ENCODE measurements at places on chromosomes 7 and 10.

GRCh38 chr7:139453673-139454321 lies 29.7 kb downstream of the KLRG2 start:
- DNase-seq = no peak

DNA sequence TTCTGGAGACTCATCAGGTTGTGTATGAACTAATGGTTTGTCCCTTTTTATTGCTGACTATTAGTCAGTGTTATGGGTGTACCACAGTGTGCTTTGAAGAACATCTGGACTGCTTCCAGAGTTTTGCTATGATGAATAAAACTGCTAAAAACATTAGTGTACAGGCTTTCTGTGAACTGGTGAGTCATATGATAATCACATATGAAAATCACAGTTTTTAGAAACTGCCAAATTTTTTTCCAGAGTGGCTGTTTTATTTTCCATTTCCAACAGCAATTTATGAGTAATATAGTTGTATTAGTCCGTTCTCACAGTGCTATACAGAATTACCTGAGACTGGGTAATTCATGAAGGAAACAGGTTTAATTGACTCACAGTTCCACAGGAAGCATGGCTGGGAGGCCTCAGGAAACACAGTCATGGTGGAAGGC lies 281.2 kb upstream of the VSTM2A start:
- no peak for DNase-seq

GRCh38 chr10:106513352-106513771 lies 651.1 kb downstream of the SORCS1 start:
- no peak for DNase-seq

DNA sequence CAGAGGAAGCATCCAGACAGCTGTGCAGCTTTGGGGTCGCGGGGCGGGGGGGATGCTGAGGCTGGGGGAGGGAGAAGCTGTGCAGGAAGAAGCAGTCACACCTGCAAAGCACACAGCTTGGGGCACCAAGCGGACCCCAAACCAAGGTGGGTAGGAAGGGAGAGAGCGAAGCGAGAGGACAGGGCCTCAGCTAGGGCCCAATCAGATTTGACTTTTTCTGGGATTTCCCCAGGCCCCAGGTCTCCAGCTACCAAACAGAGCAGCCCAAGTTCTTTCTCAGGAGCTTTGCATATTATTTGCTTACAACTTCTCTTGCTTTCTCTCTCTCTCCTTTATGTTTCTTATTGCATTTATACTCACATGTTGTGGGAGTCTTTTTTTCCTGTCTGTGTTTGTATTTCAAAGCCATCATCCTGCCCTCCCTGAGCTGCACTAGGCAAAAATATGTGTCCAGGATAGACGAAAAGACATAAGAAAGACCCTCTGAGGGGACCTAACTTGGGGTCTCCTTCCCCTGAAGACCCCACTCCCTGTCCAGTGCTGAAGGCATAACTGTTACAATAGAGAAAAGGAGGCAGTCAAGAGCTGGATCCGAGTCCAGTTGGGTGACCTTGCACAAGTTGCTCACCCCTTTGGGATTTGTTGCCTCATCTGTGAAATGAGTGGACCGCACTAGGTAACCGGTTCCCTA lies 50.6 kb upstream of the SMNDC1 start:
- no peak for DNase-seq

- DNase-seq = no peak
Measured at GRCh38 chr7:91005024-91005423, 259.2 kb upstream of the FZD1 start.

- DNase-seq = no peak
Measured at GRCh38 chr7:43104874-43105520, 7.5 kb upstream of the HECW1 start.

GRCh38 chr10:69467928-69468750 lies 16.9 kb downstream of the TSPAN15 start:
- peak; percentile 24 for DNase-seq

GRCh38 chr7:14805105-14805719 lies 97.3 kb downstream of the DGKB start:
- DNase-seq = no peak

GRCh38 chr7:106978425-106979420 lies 65.8 kb upstream of the PRKAR2B start:
- no peak for DNase-seq

DNA sequence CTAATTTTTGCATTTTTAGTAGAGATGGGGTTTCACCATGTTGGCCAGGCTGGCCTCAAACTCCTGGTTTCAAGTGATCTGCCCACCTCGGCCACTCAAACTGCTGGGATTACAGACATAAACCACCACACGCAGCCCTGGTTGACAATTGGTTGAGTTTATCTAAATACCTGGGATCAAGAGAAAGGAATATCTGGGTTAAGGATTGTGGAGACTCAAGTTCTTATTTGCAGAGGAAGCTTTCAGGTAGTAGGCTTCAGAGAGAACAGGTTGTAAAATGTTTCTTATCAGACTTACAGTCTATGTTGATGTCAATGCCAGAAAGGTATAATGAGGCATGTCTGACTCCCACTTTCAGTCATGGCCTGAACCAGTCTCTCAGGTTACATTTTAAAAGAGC lies 5.9 kb upstream of the TMEM254 start:
- DNase-seq = no peak

DNA sequence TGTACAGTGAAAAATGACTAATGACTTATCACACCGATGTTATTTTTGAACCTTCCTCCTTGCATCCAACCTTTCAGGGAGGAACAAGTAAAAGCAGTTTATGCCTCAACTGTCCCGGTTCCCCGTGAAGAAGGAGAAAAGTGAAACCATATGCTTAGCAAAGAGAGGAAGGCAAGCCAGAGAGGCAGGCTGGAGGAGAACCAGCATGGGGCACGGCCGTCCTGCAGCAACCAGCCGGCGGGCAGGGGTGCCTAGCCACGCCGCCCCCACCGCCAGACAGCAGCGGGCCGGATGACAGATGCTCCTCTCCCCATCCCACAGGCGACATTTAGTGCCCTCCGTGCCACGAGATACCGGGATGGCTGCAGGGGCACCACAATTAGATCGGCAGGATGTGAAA lies 421.4 kb upstream of the MGMT start:
- no peak for DNase-seq

GRCh38 chr7:151117565-151117964 lies 31.3 kb downstream of the AGAP3 start:
- no peak for DNase-seq

DNA sequence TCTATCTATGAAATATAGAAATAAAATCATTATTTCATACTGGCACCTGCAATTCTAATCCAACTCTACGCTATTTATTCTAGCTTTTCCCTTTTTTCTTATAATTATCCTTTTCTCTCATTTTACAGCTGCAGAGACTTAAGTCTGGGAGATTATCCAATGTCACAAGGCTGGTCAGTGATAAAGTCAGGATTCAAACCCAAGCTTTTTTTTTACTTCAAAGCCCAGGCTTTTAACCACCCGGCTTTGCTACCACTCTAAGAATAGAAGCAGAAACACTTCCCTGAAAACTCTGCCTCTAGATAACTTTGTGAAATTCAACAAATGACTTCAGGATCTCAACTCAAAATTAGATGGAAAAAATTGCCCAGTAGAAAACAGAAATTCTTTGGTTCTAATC lies 552.5 kb downstream of the IPMK start:
- DNase-seq = no peak

DNA sequence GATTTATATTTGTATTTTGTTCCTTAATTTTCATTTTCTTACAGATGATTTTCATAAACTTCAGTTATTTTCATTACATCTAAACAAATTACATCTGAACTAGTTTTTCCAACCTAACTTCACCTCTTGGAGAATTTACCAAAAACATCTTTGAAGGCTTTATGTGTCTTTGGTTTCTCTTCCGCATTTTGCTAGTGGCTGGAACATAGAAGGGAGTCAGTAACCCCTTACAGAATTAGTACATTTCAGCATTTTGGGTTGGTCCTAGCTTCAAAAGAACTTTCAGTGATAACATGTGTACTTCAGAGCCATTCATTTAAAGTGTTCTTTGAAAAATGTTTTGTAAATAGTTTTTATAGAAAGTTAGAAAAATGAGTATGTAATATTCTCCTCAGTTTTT lies 169.8 kb upstream of the MTPN start:
- no peak for DNase-seq

DNA sequence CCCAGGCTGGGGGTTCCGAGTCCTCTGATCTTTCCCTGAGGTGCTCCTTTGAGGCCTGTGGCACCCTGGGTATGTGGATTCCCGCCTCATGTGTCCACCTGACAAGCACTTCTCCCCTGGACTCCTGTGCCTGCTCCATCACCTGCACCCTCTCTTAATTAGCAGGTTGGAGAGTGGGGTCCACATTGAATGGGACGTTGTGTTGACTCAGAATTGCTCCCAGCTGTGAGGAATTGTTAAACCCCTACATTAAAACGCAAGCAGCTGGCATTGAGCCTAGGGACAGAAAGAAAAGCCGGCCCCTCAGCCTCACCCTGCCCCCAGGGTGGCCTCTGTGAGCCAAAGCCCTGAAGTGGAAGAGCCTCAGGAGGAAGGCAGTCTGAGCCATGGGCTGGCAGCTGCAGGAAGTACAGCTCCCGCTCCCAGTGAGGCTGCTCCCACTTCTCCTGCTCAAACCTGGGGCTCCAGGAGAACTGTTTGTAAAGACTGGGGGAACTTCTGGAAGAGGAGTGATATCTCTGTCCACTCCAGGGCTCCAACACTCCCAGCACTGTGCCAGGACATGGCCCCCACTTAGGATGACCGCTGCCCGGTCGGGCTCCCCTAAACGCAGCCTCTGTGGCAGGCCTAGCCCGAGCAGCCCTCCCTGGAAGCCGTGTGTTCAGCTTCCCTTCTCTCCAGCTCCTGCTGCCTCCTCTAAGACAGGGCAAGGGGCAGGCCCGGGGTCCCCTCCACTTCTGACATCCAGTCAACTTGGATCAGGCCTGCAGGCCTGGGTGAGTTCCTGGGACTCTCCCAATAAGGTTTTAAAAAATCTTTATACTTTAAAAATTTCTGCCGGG lies 1.8 kb upstream of the OPN4 start:
- peak; percentile 36 for DNase-seq

DNA sequence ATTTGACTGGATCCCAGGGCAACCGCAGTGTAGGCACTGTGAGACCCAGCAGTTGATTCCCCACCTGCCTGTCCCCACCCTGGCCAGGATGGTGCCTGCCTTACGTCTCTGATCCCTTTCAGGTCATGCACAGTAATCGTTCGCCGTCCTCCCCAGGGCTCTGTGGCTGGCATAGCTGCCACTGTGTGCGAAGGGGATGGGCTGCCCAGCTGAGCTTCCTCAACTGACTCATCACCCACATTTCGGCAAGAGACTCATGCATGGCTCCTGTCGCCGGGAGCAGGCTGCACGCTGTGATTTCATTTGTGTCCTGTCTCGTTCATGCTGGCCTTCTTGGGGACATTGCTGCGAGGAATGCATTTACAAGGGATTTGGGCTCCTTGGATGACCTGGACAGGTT lies 252.4 kb downstream of the KLF6 start:
- no peak for DNase-seq

DNA sequence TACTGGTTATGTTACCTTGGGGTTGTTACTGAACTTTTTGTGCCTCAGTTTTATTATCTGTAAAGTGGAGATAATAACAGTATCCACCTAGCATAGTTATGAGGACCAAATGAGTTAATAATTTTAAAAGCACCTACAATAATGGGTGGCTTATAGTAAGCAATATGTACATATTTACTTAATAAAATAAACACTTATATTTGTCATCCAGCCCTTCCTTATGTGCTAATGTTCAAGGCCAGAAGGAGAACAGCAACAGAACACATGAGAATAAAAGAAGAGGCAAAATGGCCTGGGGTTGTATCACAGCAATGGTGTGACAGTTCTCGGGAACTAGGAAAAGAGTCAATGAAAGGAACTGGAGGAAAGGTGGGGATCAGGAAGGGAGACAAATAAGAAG lies 255.4 kb upstream of the LRGUK start:
- no peak for DNase-seq

DNA sequence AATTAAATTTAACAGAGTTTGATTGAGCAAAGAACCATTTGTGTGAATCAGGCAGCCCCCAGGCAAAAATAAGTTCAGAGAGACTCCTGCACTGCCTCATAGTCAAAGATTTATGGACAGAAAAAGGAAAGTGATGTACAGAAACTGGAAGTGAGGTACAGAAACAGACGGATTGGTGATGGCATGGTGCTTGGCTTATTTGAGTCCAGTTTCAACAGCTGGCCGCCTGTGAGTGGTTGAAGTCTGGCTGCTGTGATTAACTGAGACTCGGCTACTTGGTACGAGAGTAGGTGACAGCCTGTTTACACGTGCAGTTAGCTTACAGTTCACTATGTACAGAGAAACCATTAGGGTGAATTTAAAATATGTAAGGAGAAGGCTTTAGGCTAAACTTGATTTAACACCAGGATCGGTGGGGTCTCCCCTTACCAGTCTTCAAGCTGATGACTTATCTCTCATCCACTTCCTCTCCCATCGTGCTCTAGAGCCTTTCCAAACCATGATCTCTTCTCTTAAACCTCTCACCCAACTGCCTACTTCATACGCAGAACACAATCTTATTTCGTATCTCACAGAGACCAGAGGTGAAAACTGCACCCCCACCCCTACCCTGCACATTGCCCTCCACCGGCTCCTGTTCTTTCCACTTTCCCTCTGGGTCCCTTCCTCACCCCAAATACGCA lies 5.0 kb upstream of the MSMB start:
- DNase-seq = no peak

DNA sequence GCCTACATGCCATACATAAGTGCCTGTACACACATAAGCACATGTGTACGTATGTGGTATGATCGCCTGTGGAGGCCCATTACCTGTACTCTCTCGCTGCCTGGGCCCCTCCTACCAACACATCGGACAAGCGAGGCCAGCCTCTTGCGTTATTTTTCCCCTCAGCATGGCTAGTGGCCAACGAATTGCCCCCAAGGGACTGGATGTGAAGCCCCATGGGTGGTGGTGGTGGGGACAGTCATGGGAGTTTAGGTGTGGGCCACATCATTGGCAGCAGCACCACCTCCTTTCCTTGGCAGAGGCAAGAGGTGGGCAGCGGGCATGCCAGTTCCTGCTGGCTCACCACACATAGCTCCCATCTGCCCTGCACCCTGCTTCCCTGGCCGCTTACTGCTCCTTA lies 10.0 kb downstream of the GRK5 start:
- DNase-seq = no peak

- DNase-seq = no peak
Measured at GRCh38 chr7:133980804-133981203, 146.3 kb upstream of the LRGUK start.

GRCh38 chr10:124532106-124532641 lies 70.6 kb downstream of the LHPP start:
- DNase-seq = peak; percentile 69

- DNase-seq = no peak
Measured at GRCh38 chr7:17275749-17276671, 22.4 kb upstream of the AHR start.

DNA sequence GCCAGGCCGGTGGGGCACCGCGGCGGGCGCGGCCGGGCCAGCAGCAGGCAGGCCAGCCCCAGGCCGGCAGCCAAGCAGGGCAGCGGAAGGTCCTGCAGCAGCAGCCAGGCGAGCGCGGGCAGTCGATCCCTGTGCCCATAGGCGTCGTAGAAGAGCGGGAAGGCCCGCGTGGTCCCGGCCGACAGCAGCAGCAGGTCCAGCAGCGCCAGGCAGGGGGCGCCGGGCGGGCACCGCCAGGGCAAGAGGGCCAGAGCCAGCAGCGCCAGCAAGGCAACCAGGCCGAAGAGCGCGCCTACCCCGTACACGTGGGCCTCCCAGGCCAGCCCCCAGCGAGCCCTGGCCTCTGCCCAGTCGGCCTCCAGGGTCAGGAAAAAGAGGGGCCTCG lies 8.4 kb upstream of the RBM28 start:
- DNase-seq = peak; percentile 81
